ENCODE measurements at places on chromosomes 6 and 20.

GRCh38 chr6:170347091-170347490 lies 40.5 kb downstream of the FAM120B start:
- DNase-seq: no peak

DNA sequence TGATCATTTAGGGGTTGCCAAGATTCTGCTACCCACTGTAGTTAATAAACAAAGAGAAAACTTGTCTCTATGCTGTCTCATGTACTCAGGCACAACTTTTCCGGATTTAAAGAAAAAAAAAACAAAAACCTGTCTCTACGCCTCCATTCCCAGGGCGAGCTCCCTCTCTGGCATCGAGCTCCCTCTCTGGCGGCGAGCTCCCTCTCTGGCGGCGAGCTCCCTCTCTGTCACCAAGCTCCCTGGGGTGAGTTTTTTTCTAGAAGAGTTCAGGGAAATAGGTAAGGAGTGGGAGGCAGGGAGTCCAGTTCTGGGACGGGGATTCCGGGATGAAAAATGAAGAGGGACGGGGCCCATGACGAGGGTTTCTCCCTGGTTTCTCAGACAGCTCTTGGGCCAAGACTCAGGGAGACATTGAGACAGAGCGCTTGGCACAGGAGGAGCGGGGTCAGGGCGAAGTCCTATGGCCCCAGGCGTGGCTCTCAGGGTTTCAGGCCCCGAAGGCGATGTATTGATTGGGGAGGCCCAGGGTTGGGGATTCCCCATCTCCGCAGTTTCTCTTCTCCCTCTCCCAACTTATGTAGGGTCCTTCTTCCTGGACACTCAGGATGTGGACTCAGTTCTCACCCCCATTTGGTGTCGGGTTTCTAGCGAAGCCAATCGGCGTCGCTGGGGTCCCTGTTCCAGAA lies 16.5 kb upstream of the HLA-A start:
- DNase-seq: no peak

DNA sequence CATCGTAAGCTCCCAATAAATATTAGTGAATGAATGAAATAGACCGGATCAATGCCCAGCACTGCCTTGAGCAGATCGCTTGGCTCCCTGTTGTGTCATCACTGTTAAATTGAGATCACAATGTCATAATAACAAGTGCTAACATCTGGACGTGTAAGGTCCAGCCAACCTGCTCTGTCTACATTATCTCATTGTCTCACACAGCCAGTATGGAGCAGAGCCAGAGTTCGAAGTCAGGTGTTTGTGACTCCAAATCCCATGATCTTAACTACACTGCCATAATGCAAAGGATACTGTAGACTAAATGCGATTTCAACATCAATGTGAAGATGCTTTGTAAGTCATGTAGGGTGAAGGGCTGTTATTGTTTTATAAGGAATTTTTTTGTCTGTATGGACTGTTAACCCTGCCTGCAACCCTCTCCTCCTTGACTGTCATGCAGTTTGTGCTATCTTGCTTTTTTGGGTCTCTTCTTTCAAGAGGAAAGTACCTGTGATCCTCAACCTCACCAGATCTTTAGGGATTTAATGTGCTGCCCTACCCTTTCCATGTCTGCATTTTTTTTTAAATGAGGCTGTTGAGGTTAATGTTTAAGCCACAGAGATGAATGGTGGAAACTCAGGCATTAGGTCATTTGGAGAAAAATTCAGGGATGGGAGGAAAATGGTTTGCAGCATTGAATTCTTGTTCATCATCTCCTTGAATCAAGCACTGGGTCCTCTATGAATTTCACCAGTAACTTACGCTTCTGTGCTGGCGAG lies 49.0 kb upstream of the OCSTAMP start:
- DNase-seq: no peak

DNA sequence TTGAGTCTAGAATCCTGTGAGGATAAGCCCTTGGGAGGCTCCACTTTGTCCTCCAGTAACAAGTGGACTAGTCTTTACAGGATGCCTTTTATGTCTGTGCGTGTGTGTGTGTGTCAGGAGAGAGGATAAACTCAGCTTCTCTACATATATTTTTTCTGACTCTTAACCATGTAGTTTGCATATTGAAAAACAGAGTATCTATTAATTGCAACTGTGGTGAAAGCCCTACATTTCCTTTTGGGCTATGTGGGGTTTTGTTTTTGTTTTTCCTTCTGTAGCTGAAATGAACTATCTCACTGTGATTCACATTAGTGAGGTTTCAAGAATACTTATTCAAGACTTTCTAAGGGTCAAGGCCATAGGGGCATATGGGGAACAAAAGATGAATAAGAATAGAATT lies 17.7 kb downstream of the TPBG start:
- no peak for DNase-seq

DNA sequence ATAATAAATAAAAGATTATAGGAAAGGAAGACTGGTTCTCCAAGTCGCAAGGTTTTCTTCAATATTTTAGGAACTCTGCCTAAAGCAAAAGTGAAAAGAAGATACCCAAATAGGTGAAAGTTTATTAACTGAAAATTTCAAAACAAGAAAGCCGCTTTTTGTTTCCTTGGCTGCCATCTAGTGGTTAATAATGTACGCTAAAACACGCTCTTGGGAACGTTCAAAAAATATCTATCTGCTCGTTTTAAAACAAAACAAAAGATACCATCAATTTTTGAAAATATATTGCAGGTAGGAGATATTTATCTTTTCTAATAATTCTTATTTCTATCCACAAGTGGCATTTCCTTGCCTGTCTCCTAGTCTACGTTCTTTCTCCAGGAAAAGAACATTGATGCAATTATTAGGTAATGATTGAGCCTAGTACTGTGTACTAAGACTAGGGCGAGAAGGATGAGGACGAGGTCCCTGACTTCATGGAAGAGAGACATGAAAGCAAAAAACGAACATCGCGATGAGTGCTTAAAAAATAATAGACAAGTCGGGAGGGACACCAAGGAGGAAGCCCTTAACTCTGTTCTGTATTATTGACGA lies 97.2 kb downstream of the SPTLC3 start:
- no peak for DNase-seq

Data from stimulated activated CD8-positive, alpha-beta memory T cell treated with anti-CD3 and anti-CD28 coated beads, Interleukin-15, amount 100 ng/mL, for 4 hours (primary cell).